ENCODE measurements at places on chromosomes 13 and 19. TPM values are rescaled to one million over a fixed set of nuclear protein-coding genes. Genes with fewer than 3 reads are reported as not detected.
A peak's percentile ranks its signal among the peaks of the same experiment; 100 is the strongest.

DNA sequence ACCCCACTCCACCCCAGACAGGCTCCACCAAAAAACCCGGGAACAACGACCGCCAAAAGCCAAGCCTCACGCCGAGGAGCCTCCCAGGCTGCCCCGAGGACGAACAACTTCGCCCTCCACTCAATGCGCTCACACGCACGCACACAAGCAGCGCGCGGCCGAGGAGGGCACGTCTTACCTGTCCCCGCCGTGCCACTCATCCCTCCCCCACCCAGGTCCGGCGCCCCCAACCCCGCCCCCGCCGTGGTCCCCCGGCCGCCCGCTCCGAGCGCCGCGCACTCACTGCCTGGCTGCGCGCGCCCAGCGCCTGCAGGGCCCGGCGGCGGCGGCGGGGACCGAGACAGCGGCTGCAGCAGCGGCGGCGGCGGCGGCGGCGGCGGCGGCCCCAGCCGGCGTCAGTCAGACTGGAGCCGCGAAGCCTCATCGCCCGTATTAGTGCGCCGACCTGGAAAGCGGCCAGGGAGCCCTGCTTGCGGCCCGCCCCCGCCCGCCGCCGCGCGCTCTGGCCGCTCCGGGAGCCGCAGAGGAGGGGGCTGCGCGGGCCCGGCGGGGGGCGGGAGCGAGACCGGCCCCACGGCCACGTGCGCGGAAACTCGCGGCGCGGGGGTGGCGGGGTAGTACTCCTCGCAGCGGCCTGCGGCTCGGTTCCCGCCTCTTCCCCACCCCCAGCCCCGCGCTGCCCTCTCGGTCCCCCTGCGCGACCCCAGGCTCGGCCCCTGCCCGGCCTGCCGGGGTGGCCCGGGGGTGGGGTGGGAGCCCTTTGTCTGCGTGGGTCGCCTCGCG is at the start of gene SMAD9:
Gene SMAD9 (minus strand): TSS at position 406 of the 783 bp plus-strand sequence. CDS start 40,549 bp downstream, outside the sequence.
- H3K36me3 ChIP-seq = no peaks in the 10 kb centered on the region
- H3K4me3 ChIP-seq = peak within 1 kb of the TSS; percentile 74
- peaks cover 55% of the 10 kb centered on the region for H3K27me3 ChIP-seq
- H3K4me1 ChIP-seq = peaks cover 12% of the 10 kb centered on the region
- no peak within 1 kb of the TSS for H3K27ac ChIP-seq

DNA sequence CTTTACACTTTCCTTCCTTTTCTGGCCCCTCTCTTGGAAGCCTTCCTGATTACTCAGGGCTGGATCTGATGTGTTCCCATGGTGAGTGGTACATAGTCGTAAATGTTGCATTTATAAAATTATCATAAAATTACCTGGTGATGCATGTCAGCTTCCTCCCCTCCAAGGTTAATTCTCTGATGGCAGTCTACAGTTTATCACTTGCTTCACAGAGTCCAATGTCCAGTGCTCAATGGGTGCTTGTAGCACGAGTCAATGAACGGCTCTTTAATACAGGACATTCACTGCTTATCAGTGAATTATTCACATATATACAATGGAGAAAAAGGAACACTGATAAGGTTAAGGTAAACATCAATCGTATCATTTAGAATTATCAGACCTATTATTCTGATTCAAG is 27.0 kb upstream of the OXGR1 start:
- peaks cover 14% of the 10 kb centered on the region for H3K27me3 ChIP-seq
- H3K4me1 ChIP-seq = no peaks in the 10 kb centered on the region

DNA sequence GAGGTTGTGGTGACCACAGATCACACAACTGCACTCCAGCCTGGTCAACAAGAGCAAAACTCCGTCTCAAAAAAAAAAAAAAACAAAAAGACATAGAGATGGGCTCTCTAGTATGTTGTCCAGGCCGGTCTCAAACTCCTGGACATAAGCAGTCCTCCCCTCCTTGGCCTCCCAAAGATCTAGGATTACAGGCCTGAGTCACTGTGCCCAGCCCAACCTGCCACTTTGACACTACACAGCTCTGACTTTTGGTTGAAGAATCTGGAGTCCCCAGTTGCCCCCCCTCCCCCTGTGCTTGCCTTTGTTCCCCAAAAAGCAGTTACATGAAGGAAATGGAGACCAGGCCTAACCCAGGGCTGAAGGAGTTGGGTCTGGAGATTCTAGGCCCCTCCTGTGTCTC is 12.9 kb downstream of the CARM1 start:
- no peak for DNase-seq
- H3K4me3 ChIP-seq = no peak overlapping the region
- no peaks in the 10 kb centered on the region for H3K27me3 ChIP-seq

DNA sequence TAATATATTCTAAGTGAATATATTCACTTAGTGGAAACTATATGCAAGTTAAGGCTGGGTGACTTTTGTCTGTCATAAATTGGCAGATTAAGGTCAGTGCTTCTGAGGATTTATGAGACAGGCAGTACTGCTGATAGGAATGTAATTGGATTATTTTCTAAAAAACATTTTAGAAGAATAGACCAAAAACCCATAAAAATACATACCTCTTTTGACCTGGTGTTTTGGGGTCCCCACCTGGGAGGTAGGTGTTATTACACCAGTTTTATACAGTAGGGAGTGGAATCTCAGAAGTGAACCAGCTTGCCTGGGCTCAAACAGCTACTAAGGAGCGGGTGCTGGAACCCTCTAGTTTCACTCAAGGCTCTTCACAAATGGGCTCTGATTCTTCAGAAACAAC is 25.3 kb downstream of the COG3 start:
- no peaks in the 10 kb centered on the region for H3K27me3 ChIP-seq
- no peak overlapping the region for H3K4me3 ChIP-seq
- no peak for DNase-seq
- peaks cover 57% of the 10 kb centered on the region for H3K36me3 ChIP-seq
- no peak overlapping the region for H3K27ac ChIP-seq

GRCh38 chr19:48962029-48962848 is 2.9 kb upstream of the FTL start:
- H3K36me3 ChIP-seq = peaks cover 40% of the 10 kb centered on the region
- DNase-seq = peak; percentile 53
- H3K27ac ChIP-seq = peak overlapping the region; percentile 99
- peak overlapping the region; percentile 65 for H3K4me3 ChIP-seq

DNA sequence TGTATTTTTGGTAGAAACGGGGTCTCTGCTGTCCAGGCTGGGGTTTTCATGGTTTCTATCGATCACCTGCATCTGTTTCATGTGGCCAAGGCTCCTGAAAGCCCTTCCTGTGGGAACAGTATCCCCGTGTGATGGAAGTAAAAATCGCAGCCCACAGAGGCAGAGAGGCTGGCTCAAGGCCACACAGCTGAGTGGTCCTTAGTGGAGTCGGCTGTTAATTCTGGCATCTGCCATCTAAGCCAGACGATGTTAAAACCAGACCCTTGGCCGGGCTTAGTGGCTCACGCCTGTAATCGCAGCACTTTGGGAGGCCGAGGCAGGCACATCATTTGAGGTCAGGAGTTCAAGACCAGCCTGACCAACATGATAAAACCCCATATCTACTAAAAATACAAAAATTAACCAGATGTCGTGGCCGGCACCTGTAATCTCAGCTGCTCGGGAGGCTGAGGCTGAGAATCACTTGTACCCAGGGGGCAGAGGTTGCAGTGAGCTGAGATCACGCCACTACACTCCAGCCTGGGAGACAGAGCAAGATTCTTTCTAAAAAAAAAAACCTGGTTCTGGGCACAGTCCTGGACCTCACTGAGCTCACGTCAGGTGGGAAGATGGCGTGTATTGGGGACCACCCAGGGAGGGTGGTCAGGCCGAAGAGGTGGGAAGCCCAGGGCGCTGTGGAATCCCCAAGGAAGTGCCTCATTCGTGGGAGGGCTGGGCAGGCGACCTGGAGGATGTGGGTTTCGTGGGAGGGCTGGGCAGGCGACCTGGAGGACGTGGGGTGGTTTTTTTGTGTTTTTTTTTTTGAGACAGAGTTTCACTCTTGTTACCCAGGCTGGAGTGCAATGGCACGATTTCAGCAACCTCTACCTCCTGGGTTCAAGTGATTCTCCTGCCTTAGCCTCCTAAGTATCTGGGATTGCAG is 18.5 kb upstream of the MISP start:
- peaks cover 2% of the 10 kb centered on the region for H3K27me3 ChIP-seq
- DNase-seq = no peak
- H3K27ac ChIP-seq = no peak overlapping the region
- H3K36me3 ChIP-seq = no peaks in the 10 kb centered on the region

DNA sequence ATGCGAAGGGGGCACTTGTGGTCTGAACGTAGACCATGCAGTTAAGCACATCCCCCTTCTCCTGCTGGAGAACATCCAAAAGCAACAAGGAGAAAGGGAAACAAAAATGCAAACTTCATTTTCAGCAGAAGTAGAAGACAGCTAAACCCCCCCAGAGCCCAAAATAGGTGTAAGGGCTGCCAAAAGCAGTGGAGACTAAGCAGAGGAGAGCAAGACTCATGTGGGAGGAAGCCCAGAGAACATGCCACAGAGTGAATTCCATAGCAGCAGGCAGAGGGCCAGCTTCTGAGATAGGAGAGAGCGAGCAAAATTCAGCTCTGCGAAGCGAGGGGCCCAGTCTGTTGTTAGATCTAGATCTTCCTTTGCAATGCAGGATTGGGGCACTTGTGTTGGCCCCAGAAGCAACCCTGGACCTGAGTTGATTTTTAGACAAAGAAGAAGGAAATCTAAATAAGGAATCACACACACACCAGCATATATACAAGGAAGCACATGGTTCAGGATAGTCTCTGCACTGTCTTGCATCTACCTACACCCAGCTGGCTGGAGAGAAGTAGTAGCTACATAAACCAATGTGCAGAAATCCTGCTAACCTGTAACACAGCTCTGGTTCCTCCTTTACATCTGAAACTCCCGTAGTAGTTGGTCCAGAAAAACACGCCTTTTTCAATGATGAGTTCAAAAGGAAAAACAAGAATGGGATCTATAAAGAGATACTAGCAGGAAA is 199.6 kb downstream of the SPRY2 start:
- H3K27ac ChIP-seq = no peak overlapping the region
- no peaks in the 10 kb centered on the region for H3K4me1 ChIP-seq
- H3K4me3 ChIP-seq = no peak overlapping the region
- H3K27me3 ChIP-seq = no peaks in the 10 kb centered on the region

The C5AR1 gene
- 1.7 TPM for total RNA-seq

The PNMA8A gene
- total RNA-seq = not detected

The DCT gene
- not detected for total RNA-seq

The OR7C1 gene
- not detected for total RNA-seq

Measured in activated B cell treated with CpG ODN at 0.5 μM for 24 hours (primary cell).